Stimulated activated CD8-positive, alpha-beta memory T cell treated with anti-CD3 and anti-CD28 coated beads, Interleukin-15, amount 100 ng/mL, for 4 hours (primary cell): ENCODE measurements at places on chromosomes 5 and 9.

GRCh38 chr5:79590396-79590999, 21.7 kb upstream of the TENT2 start:
- DNase-seq: no peak

GRCh38 chr5:134714120-134714519, 24.2 kb upstream of the CAMLG start:
- no peak for DNase-seq

GRCh38 chr5:32779754-32780415, 68.8 kb downstream of the NPR3 start:
- DNase-seq: no peak

- no peak for DNase-seq
Measured at GRCh38 chr5:132114150-132115121, 40.8 kb downstream of the CSF2 start.

- DNase-seq: no peak
Measured at GRCh38 chr9:99749641-99750040, 72.0 kb upstream of the NR4A3 start.

- DNase-seq: no peak
Measured at GRCh38 chr9:81430727-81431126, 258.6 kb downstream of the TLE1 start.

GRCh38 chr5:150486402-150487198, 21.3 kb upstream of the NDST1 start:
- peak; percentile 3 for DNase-seq

DNA sequence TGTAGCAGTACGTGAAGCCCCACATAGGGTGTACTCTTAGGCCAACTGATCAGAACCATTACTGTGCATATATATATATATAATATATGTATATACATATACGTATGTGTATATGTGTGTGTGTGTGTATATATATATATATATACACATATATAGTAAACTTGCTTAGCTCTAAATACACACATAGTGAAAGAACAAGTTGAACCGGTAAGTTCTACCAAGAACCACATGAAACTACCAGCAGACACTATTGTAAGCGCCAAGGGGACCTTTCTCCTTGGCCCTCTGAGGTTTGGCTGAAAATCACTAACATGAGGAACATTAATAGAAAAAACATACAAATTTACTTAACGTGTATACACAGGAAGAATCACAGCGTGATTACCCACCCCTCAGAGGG, 1.8 kb upstream of the TARS1 start:
- no peak for DNase-seq

DNA sequence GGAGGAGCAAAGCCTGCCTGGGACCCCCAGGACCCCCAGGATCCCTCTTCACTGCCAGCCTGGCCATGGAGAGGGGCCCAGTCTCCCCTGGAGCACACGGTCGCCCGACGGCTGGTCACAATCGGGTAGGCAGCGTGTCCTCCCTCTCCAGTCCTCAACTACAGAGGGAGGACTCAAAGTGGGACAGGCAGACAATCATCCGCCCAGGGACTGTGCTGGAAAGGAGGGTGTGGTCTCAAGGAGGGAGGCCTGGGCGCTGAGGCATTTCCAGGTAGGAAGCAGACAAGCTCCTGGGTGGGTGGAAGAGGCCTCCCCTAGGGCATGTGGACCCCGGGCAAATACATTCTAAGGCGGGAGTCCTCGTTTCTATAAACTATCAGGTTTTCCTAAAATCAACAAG, 93.2 kb upstream of the ADAMTS2 start:
- DNase-seq: no peak

GRCh38 chr9:105118636-105119035, 125.8 kb upstream of the SLC44A1 start:
- no peak for DNase-seq

DNA sequence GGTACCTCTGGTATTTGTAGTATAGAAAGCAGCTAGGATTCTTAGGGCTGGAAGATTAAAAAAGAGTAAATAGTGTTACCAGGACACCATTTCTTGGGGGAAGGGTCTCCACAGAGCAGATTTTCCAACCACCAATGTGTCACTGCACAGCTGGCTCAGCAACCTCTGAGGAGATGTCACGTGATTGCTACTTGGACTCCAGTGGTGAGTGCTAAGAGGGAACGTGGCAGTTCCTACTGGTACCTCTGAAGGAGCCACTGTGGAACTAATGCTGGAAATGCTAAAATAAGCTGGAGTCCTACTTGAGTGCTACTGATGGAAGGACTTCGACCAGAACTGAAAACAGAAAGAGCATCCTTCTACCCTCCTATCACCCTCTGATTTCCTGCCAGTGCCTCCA, 36.1 kb upstream of the SPDL1 start:
- DNase-seq: no peak

GRCh38 chr5:7321724-7322123, 74.2 kb upstream of the ADCY2 start:
- DNase-seq: no peak
